ENCODE measurements at places on chromosomes 6 and 20.

GRCh38 chr20:32050851-32051556 is 1.0 kb upstream of the HCK start:
- DNase-seq: no peak

GRCh38 chr6:81204731-81205130 is 547.8 kb downstream of the TENT5A start:
- DNase-seq: no peak

- no peak for DNase-seq
Observed at GRCh38 chr6:45732731-45733130, 282.9 kb downstream of the CLIC5 start.

GRCh38 chr20:44739942-44740341 is 5.7 kb upstream of the KCNK15 start:
- no peak for DNase-seq

All from activated CD8-positive, alpha-beta memory T cell treated with anti-CD3 and anti-CD28 coated beads for 1 hour (primary cell).